Erythroblast (primary cell): ENCODE measurements at places on chromosomes 1 and 21.

GRCh38 chr1:168135921-168136708 is 615 bp downstream of the GPR161 start:
- peak; percentile 39 for DNase-seq

GRCh38 chr1:214124915-214125314 is 137.1 kb downstream of the PROX1 start:
- no peak for DNase-seq

GRCh38 chr1:208520438-208521099 is 276.4 kb upstream of the PLXNA2 start:
- DNase-seq, result no peak

- DNase-seq, result no peak
Observed at GRCh38 chr21:41675574-41675973, 91.3 kb downstream of the RIPK4 start.

DNA sequence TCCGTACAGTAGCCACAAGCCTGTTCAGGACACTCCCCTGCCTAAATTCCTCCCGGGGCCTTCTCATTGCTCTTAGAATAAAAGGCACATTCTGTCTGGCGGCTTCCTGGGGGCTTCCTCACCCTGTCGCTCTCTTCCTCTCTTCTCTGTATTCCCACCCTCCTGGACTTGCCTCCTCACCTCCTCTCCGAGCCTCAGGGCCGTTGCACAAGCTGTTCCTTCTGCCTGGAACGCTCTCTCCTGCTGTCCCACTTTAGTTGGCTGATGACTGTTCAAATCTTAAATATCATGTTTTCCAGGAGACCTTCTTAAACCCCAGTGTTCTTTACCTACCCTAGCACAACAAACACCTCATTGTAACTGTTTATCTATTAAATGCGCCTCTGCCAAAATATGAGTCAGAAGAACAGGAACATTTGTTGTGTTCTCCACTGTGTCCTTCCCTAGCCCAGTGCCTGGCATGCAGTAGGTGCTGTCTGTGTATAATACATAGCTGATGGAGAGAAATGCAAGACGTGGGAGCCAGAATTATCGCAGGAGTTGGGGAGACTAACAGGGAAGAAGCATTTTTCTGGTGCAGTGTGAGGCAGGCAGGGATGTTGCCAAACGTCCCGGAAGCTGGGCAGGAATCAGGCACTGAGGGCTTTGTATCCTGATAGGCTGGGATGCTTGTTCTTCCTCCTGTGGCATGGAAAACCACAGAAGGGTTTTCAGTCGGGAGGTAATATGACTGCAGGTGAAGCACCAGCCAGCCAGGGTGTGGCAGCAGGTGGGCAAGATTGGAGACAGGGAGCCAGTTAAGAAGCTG is 24.1 kb upstream of the THRAP3 start:
- DNase-seq, result no peak

DNA sequence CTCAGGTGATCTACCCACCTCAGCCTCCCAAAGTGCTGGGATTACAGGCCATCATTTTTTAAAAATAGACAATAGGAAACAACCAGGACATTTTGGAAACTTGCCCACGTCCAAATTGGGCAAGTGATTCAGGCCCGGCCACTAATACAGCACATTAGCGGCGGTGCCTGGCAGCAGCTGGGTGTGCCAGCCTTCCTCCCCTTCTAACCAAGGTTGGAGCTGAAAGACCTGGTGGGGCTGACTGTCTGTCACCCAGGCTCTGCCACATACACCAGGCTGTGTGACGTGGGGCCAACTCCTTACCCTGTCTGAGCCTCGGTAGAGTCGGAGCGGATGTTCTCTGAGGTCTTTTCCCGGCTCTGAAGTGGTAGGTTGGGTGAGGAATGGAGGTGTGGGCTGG is 29.6 kb upstream of the TMEM51 start:
- DNase-seq, result no peak

DNA sequence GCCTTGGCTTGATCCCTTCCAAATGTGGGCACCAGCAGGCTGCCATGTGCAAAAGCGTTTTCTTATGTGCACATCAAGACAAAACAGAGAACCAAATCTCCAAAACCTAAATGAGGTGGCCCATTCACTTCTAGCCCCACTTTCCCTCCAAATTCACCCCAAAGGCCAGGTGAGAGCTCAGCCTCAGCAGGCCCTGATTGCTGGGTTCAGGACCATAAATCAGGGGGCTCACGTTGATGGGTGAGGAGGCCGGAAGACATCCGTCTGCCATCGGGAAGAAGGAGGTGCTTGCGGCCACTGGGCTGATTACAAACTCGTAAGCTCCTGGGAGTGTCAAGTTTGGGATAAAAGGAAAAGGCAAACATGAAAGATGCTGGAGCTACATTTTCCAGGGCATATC is 86.7 kb upstream of the CLDN14 start:
- no peak for DNase-seq

- no peak for DNase-seq
Observed at GRCh38 chr21:15659753-15660422, 69.9 kb upstream of the USP25 start.

GRCh38 chr1:204350857-204351573 is 8.7 kb downstream of the PLEKHA6 start:
- DNase-seq, result peak; percentile 9

DNA sequence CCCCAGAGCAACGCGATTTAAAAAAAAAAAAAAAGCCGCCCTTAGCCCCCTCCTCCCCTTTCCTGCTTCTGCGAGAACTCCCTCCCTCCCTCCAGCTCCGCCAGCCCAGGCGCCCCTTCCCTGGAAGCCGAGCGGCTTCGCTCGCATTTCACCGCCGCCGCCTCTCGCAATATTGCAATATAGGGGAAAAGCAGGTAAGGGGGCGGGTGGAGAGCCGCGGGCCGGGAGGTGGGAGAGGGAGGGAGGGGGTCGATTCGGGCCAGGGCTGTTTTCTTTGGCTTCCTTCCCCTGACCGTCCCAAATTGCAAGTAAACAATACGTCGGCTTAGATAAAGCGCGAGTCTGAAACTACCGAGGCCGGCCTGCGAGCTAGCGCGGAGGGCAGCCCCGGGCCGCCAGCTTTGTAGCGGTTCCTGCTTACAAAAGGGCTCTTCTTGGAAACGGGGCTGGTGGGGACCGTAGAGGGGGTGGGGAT is 408 bp downstream of the LMO4 start:
- peak; percentile 74 for DNase-seq

DNA sequence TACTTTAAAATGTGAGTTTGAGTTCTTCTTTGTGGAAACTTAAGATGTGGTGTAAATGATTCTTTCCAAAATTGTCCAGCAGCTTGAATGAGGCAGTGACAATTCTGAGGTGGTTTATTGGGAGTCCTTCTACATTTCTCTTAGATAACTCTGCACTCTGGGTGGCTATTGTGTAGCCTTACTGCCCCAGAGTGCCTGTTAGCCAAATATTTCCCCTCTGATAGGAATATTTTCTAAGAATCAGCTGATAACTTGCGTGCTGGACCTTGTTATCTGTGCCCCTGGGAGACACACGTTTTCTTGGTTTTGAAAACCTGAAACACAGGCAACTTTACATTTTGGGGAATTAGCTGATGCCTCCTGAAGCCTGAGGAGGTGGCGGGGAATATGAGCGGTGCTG is 91.6 kb downstream of the CD247 start:
- peak; percentile 34 for DNase-seq

GRCh38 chr1:221692643-221693042 is 49.2 kb downstream of the DUSP10 start:
- DNase-seq, result no peak

DNA sequence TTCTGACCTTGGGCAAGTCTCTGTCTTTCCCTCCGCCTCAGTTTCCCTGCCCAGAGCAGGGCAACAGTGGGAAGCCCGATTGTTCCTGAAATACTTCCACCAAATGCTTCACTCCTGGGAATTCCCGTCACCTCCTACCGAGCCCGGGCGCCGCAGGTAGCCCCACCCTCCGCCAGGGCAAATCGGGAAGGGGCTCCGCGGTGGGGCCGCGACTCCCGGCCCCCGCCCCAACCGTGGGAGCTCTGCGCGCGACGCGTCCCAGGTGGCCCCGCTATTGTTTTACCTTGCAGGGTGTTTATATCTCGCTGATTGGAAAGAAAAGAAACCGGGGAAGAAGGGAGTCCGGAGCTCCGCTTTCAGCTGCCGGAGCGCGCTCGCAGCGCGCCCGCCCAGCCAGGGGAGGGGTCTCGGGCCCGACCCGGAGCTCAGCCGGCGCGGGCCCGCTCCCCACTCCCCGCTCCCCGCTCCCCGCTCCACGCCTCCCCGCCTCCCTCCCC is 407 bp downstream of the IGSF3 start:
- DNase-seq, result no peak

DNA sequence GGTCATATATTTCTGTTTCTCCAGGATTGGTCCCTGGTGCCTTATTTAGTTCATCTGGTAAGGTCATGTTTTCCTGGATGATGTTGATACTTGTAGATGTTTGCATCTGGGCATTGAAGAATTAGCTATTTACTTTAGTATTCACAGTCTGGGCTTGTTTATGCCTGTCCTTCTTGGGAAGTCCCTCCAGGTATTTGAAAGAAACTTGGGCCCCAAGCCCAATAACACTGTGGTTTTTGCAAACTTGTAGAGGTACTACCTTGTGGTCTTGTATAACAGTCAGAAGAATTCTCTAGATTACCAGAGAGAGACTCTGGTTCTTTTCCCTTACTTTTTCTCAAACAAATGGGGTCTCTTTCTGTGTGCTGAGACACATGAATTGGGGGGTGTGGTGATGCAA is 251.4 kb upstream of the B3GALT2 start:
- DNase-seq, result no peak

GRCh38 chr1:30969903-30970302 is 61.3 kb upstream of the SDC3 start:
- no peak for DNase-seq

- DNase-seq, result no peak
Observed at GRCh38 chr1:223702735-223703667, 9.3 kb upstream of the CAPN2 start.

GRCh38 chr1:79852004-79852403 is 845.5 kb upstream of the ADGRL4 start:
- no peak for DNase-seq

DNA sequence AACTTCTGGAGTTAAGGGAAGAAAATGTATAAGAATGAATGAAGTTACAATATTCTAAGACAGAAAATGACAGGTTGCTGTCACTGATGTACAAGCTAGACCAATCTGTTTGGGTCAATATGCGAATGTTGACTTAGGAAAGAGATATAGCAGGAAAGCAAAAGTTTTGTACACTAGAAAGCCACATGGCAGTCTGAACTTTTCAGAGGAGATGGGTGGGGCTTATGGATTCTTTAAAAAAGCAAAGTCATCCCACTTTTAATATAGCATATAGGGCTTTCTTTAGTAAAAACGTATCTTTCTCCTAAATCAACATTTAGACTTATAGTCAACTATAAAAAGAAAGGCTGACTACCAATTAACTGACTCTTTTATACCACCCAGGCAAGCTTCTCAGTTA is 381.2 kb downstream of the PTPRC start:
- no peak for DNase-seq

- peak; percentile 15 for DNase-seq
Observed at GRCh38 chr1:205396967-205397616, 24.8 kb downstream of the LEMD1 start.

DNA sequence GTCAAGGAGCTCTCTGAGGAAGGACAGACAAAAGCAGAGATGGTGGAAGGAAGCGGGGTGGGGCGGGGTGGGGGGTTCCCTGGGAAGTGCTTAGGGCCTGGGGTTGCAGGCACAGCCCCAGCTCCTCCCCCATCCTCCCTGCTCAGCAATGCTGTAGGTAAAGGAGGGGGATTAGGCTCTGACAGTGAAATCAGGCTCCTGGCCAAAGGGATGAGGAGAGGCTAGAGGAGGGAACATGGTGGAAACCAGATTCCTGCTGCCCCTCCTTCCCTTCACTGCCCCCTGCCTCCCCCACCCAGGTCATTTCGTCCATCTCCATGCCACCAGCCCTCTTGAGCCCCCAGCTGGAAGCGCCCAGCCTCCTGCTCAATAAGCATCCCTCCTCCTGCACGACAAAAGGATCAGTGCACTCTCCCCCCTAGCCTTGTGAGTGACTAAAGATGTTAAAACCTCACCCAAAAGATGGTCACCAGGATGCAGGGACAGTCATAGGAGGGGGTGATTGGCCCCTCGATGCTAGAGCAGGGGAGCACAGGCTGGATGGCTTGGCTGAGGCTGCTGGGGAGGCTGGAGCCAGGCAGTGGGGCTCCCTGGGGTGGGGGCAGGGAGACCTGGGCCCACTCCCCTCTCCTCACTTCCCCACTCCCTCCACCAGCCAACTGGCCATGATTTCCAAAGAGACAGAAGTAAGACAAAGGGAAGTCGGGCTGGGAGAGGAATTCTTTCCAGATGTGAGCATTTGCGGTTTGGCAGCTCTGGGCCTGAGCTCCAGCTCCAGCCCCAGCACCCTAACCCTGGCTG is 2.2 kb upstream of the CRABP2 start:
- DNase-seq, result no peak

GRCh38 chr21:45865106-45865835 is 116.3 kb upstream of the COL6A1 start:
- DNase-seq, result no peak

DNA sequence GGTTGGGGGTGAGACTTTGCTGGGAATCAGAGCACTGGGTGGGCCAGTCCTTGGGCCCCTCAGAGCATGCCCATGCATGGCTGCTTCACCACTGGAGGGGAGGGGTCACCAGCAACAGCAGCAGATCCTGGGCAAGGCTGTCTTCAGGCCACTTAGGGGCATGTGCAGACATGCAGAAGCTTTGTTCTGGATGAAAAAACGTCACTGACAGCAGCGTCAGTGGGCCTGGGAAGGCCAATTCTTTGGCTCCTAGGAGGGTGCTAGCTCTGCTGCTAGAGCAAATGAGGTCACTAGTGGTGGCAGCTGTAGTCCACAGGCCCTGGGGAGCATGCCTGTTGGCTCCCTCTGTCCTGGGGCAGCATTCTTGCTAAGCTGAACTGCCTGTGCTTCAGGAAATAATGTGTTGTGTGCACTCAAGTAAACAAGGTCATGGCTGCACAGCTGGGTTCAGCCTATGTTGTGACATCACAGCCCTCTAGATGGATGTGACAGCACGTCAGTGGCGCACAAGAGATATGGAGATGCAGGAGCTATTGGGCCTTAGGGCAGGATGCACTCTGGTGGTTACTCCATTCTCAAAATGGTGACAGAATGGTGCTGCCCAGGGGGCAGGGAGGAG is 27.0 kb downstream of the ZC3H11B start:
- no peak for DNase-seq

- DNase-seq, result no peak
Observed at GRCh38 chr1:244792188-244792850, 43.1 kb upstream of the COX20 start.

DNA sequence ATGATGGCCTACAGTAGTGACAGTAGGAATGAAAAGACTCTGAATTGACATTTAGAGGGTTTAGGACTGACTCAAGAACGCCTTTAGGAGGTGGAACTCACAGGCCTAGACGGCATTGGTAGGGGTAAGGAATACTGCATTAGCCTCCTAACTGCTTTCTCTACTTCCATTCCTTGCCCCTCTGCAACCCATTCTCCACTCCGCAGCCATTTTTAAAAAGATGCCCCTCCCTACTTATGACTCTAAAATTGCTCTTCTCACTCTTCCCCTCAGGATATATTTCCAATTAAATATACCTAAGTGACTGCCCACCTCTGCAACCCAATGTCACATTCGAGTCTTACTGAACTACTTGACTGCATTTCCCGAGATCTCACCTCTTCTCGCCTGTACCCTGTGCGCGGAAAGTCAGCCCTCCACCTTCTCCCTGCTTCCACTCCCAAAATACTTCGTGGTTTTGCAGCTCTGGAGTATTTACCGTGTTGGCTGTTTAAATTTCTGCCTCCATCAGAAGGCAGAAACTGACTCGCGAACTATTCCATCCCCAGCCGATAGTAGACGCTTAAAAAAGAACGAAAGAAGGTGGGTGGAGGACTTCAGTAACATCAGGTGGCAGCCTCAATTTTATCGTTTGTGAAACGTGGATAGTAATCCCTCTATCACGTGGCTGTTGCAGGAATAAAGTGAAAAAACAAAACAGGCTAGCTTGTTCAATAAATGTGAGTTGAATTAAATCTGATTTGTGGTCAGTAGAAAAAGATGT is 1.1 kb upstream of the YBX1 start:
- DNase-seq, result peak; percentile 67
